ENCODE measurements at places on chromosomes 13 and 19.

DNA sequence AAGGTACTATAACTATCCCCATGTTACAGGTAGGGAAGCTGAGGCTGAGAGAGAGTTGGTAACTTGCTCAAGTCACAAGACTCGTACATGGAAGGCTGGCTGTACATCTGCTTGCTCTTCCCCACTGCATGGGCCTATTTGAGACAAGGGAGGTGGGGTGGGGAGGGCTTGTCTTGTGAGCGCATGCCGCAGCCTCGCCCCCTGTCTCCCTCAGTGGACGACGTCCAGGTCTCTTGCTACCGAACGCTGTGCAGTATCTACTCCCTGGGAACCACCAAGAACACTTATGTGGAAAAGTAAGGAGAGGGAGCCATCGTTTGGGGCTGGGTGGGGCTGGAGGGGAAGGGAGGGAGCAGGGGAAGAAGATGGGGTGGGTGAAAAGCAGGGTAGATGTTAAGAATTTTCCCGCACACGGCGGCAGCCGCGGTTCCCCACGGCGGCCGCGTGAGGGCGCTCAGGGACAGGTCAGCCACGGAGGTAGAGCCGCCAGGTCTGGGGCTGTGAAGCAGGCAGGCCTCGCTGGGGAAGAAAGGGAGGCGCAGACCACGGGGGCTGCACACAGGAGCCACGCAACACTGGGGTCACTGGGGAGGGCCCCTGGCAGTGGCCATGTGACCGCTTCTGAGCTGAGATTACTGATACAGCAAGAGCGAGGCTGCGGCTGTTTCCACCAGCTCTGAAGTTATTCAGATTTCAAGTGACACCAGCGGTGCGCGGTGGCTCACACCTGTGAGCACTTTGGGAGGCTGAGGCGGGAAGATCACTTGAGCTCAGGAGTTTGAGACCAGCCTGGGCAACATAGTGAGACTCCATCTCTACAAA lies 81.5 kb downstream of the RYR1 start:
- DNase-seq = peak; percentile 83

DNA sequence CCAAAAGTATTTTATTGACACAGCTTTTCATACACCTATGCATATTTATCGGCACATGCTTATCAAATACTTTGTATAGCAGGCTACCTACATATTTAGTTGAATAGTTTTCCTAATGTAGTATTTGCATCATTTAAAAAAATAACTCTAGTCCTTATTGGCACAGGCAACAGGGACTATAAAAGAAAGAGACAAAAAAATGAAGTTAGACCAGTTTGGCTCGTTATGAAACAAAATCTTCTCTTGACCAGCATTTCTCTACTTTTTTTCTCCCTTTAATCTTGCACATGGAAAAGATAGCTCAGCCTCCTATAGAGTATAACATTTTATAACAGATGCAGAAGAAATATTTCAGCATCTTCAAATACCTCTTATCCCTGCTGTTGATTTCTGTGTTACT lies 794.8 kb upstream of the MIR17HG start:
- DNase-seq = no peak

DNA sequence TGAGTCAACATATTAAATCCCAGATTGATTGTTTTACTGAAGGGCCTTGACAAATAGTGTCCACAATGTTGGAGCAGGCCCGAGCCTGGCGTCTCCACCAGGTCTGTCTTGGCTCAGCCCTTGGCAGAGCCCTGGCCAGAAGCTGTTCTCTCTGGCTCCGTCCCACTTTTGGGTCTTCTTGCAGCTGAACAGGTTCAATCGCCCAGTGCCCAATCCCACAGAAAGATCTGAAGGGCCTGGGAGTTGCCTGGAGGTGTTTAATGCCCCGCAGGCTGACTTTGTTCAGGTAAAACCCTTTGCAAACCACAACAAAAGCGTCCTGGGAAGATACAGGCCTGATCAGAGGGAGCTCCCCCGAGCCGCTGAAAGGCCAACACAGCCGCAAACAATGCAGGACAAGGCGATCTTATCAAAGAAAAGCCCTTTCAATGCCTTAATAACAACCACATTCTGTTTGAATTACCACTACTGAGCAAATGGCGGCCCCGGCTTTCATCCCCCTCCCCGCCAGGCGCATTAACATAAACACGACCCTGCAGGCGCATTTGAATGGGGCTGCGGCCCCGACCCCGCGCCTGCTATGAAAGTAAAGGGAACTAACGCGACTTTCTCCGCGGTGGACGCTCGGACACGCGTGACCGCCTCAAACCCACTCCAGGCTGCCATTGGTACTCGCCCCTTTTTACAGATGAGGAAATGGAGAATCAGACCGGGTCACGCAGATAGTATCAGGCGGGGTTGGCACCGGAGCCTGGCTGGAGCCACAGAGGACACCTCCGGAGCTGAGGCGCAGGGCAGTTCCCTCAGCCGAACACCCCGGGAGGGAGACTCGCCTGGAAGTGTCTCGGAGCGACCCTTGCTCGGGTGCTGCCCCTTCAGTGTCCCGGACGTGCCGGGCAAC lies 3.1 kb downstream of the CDX2 start:
- peak; percentile 2 for DNase-seq

DNA sequence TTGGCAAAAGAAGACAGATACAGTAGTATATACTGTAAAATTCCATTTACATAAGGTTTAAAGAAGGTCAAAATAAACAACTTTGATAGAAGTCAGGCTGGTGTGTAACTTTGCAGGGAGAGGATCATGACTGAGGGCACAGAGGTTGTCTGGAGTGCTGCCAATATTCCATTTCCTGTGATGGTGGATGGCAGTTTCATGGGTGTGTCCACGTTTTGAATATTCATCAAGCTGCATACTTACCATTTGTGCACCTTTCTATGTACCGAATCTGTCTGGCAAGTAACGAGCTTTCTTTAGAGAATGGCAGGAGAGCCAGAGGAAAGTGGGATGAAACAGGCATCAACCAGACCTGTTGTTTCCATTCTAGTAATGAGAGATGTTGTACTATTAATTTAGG lies 420.5 kb upstream of the HTR2A start:
- DNase-seq = no peak

- DNase-seq = no peak
Measured at GRCh38 chr19:15532779-15533521, 24.6 kb downstream of the CYP4F22 start.

DNA sequence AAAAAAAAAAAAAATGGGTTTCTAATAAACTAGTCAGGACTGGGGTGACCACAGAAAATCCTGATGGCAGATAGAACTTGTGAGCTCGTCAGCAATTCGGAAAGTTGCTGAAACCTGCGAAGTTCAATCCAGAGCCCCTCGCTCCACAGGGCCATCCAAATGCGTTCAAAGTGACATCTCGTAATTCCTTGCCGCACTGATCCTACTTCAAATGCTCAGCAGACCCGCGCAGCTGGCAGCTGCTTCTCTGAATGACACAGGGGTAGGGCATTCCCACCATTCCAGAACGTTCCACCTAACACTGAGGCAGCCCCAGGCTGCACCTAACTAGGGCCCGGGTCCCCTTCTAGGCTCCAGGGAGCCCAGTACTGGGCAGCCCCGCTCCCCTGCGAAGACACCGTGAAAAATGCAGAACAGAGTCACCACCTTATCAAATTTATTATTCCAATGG lies 4.8 kb upstream of the DAPK3 start:
- no peak for DNase-seq
